ENCODE measurements at places on chromosomes 3 and 15. TPM values are rescaled to one million over a fixed set of nuclear protein-coding genes. Genes with fewer than 3 reads are reported as not detected.

Gene CAMK2N2
- total RNA-seq: not detected

Gene OIP5
- 1.5 TPM for total RNA-seq

Gene SGO1
- 9.9 TPM for total RNA-seq

Gene MED12L
- total RNA-seq: 0.44 TPM

Gene PRR20G
- not detected for total RNA-seq

Gene MYO5C
- total RNA-seq: 0.58 TPM

Gene LHFPL4
- under 0.01 TPM for total RNA-seq

Gene UROC1
- not detected for total RNA-seq

Gene PLA2G4D
- total RNA-seq: not detected

Gene CPB1
- not detected for total RNA-seq

Gene PPM1L
- total RNA-seq: 0.87 TPM

Gene LRRK1
- total RNA-seq: 23.9 TPM

Gene DAZL
- total RNA-seq: not detected

Gene SPINK8
- not detected for total RNA-seq

Gene ALDH1A2
- total RNA-seq: 2.3 TPM

Gene PTX3
- total RNA-seq: 266 TPM

Gene PLD1
- 24.1 TPM for total RNA-seq

Gene ECE2
- under 0.01 TPM for total RNA-seq

Gene MYLK
- 325 TPM for total RNA-seq

Gene GOLGA6L4
- total RNA-seq: 3.6 TPM

Gene RTP1
- total RNA-seq: not detected

Gene KNG1
- not detected for total RNA-seq

Gene TRH
- total RNA-seq: not detected

Gene UACA
- 107 TPM for total RNA-seq

Gene ERICH6
- total RNA-seq: 0.15 TPM

Gene BNC1
- total RNA-seq: 7.9 TPM

Gene IGDCC3
- total RNA-seq: not detected

Gene CADPS
- total RNA-seq: 3.8 TPM

Gene RARB
- 15.5 TPM for total RNA-seq

Gene HDC
- not detected for total RNA-seq

Gene LRRN1
- under 0.01 TPM for total RNA-seq

Gene CDC25A
- 2.6 TPM for total RNA-seq

Gene BAHD1
- total RNA-seq: 7.3 TPM

Gene GOLGA6L7
- not detected for total RNA-seq

Gene CALML4
- 3.6 TPM for total RNA-seq

Gene GOLGA6B
- total RNA-seq: not detected

Gene ADPRH
- total RNA-seq: 3.6 TPM

All from smooth muscle cell of trachea (primary cell).